Parietal lobe (tissue), 2 donors: ENCODE measurements at places on chromosomes 12 and 14. TPM values are rescaled to one million over a fixed set of nuclear protein-coding genes. Genes with fewer than 3 reads are reported as not detected.

The RND1 gene
- 29.1 TPM for total RNA-seq

The LALBA gene
- total RNA-seq = not detected

The MANSC4 gene
- total RNA-seq = 0.63 TPM

The ABCC9 gene
- total RNA-seq = 15.7 TPM

The ZBTB42 gene
- total RNA-seq = 0.63 TPM

The DDN gene
- total RNA-seq = 5.3 TPM

The HRK gene
- 0.31 TPM for total RNA-seq

The SERPINA12 gene
- total RNA-seq = not detected

The LTB4R gene
- 1.6 TPM for total RNA-seq

The BBOF1 gene
- 11.9 TPM for total RNA-seq

The KRT85 gene
- total RNA-seq = not detected

The CISTR gene
- not detected for total RNA-seq

The HCAR1 gene
- 0.31 TPM for total RNA-seq

The TMEM229B gene
- 19.1 TPM for total RNA-seq

The INF2 gene
- total RNA-seq = 14.4 TPM

The RIMBP2 gene
- total RNA-seq = 92.0 TPM

The VWF gene
- total RNA-seq = 17.5 TPM

The CCDC38 gene
- total RNA-seq = not detected

The LRRIQ1 gene
- total RNA-seq = 6.9 TPM

The KRT71 gene
- not detected for total RNA-seq

The LIN7A gene
- 37.9 TPM for total RNA-seq
